Tibial nerve (tissue), 4 donors: ENCODE measurements at places on chromosomes 1 and 21.

GRCh38 chr1:227733751-227734545, 1.2 kb downstream of the JMJD4 start:
- DNase-seq: no peak

DNA sequence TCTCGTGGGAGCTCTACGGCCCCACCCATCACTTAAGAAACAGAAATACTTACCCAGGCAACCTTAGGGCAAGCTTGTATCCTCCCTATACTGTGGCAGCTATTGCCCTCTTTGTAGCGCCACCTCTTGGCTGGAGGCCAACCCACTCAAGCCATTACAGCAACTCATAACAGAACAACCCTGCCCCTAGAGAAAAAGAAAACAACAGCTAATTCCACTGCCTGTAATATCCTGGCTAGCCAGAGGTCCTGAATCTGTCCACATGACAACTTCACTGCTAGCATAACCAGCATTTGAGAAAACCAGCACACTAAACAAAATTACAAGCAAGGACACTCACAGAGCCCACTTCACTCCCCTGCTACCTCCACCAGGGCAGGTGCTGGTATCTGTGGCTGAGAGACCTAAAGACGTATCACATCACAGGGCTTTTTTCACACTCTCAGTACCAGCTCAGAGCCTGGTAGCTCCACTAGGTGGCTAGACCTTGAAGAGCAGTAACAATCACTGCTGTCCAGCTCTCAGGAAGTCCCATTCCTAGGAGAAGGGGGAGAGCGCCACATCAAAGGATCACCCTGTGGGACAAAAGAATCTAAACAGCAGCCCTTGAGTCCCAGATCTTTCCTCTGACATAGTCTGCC, 14.5 kb upstream of the MX1 start:
- DNase-seq: no peak

DNA sequence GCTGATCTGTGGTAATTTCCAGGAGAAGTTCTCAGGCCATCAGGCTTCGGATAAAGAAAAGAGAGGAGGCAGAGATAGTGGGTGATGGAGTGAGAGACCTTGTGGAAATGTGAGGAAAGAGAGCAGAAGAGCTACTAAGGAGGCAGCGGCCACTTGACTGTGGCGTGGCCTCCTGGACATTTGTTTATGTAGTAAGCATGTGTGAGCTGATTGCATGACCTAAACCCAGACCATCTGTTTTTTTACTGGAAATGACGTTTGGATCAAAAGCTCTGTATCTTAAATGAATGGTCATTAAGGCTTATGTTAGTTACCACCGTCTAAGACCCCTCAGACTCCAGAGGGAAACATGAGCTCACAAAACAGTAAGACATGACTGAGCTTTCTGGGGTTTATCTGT, 13.6 kb downstream of the ATP1B1 start:
- no peak for DNase-seq

- DNase-seq: no peak
These were observed 53.5 kb downstream of the CAPN2 start for GRCh38 chr1:223765719-223766340.

GRCh38 chr1:41500378-41500777, 15.9 kb upstream of the EDN2 start:
- DNase-seq: no peak

- no peak for DNase-seq
These were observed 56.1 kb downstream of the HSF2BP start for GRCh38 chr21:43603233-43603626.

DNA sequence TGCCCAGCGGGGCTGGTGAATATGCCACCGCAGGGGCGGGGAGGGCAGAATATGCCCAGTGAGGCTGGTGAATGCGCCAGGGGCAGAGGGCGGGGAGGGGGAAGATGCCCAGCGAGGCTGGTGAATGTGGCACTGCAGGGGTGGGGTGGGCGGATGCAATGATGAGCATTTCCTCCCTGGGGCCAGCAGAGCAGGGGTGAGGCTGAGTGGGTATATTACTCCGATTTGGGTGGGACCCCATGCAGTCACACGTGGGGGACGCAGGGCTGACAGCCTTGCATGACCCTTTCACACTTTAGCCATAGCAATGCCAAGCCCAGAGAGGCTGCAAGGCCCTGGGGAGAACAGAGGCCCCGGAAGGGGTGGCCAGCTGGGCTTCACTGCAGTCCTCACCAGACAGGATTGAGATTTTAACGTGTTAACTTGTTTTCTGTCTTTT, 9.3 kb upstream of the SLX9 start:
- DNase-seq: no peak

DNA sequence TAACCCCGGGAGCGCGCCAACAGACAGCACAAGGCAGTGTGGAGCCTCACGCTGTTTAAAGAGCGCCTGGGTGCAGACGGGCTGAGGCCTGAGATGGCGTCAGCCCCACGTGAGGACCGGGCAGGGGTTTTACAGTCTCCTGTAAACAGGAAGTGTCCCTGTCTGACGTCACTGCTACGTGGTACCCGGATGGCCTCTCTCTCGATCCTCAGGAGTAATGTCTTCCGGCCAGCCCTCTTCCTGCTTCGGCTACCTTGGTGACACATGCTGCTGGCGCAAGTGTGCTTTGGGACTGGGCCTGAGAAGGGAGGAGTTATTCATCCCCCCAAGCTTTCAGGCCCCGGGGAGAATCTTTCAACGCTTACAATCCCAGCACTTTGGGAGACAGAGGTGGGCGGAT, 41.2 kb downstream of the CNST start:
- DNase-seq: no peak

DNA sequence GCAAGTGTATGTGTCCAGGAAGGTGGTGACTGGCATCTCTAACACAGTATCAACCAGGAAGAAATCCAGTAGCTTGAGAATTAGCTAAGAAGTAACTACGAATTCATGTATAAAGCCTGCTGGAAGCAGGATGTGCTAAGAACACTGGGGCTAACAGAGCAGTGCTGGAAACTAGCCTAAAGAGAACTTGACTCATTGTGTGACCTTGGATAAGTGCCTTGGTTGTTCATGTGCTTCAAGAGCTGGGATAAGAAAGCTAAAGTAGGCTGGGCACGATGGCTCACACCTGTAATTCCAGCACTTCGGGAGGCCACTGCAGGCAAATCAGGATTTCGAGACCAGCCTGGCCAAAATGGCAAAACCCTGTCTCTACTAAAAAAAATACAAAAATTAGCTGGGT, 186.9 kb downstream of the RRAGC start:
- DNase-seq: no peak

GRCh38 chr1:180934563-180934962, 21.9 kb downstream of the KIAA1614 start:
- DNase-seq: no peak

- DNase-seq: no peak
These were observed 290.6 kb downstream of the NFIA start for GRCh38 chr1:61372944-61373343.

GRCh38 chr1:36268981-36269380, 37.2 kb upstream of the SH3D21 start:
- no peak for DNase-seq

DNA sequence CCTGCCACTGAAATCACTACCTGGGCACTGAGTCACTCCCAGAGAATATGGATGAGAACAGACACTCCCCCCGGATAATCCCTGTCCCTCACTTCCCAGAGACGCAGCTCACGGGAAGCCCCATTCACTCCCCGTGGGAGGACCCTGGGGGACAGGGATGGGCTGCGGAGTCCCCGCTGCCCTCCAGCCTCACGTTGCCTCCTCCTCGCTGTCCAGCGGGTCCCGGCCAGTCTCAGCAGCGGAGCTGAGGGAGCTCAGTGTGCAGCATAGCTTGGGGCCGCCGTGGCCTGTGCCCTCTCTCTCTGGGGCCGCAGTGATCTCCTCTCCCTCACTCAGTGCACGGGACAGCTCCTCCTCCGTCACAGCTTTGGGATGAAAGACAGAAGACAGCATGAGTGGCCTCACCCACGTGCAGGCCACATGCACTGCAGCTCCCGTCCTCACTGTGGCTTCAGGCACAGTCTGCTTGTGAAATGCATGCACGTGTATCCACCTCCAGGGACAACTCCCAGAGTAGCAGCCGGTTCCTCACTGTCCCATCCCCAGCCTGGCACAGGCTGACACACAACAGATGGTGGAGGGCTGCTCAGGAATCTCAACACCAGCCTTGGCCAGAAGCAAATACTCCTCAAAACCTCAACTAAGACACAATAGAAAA, 7.4 kb downstream of the CFAP410 start:
- no peak for DNase-seq

DNA sequence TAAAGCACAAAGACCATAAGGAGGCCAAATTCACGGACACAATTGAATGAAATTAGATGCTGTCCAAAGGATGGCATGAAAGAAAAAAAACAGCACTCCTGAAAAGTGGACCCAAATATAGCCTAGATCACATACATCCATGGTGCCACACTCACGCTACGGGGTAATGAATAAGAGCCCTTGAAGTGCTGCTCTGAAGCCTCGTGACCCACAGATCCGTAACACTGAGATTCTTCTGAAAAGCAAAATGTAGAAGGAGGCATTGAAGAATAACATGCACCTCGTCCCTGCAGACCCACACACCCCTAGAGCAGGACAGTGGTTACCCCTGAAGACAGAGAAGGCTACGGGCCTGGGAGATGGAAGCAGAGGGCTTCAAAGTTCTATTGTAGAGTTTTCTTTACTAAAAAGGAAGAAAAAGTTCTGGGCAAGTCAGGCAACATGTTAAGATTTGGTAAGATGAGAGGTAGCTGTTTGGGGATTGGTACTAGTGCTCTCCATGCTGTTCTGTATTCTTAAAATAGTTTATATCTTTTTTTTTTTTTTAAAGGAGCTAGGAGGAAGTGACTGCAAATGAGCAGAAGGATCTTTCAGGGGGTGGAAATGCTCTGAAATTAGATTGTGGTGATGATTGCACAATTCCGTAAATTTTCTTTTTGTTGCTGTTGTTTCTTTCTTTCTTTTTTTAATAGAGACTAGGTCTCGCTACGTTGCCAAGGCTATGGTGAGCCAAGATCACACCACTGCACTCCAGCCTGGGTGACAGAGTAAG, 4.1 kb upstream of the ITGB2 start:
- DNase-seq: no peak

- no peak for DNase-seq
These were observed 151.6 kb downstream of the SDCCAG8 start for GRCh38 chr1:243407284-243408018.

GRCh38 chr1:181318858-181319235, 164.5 kb upstream of the CACNA1E start:
- no peak for DNase-seq

DNA sequence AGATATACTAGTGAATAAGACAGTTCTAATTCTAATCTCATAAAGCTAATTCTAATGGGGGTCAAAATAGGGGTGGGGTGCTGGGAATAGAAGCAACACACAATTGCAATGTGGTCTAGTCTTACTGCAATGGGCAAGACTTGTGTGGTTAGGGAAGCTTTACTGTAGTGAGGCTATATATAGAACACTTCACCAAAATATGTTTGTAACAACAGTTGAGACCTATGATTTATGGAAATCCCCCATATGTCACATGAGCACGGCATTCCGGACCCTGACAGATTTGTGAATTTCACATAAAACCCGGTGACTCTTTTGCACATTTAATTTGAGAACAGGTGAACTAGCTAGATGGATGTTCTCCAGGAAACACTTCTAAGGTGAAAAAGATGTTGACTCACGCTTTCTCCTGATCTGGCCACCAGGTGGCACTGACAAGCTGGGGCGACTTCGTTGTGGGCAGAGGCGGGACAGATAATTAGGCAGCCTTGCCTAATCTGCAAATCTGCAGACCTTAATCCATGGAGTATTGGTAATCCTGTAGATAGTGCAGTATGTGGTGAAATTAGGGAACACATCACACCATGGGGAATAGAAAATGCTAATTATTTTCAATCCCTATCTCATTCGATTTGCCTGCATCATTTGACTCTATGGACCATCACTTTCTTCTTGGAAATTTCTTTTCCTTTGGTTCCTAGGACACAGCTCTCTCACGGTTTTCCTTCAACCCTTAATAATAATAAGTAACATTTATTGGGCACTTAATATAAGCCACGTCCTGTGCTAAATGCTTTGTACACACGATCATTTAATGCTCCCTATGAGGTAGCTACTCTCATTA, 37.7 kb downstream of the KIAA0040 start:
- peak; percentile 77 for DNase-seq

GRCh38 chr1:17086751-17087150, 32.5 kb downstream of the PADI2 start:
- DNase-seq: no peak

GRCh38 chr21:33039536-33039935, 13.8 kb downstream of the OLIG2 start:
- peak; percentile 23 for DNase-seq

GRCh38 chr1:68433395-68433794, 16.4 kb downstream of the RPE65 start:
- DNase-seq: no peak

- no peak for DNase-seq
These were observed 35.6 kb upstream of the NEK7 start for GRCh38 chr1:198121056-198121826.

DNA sequence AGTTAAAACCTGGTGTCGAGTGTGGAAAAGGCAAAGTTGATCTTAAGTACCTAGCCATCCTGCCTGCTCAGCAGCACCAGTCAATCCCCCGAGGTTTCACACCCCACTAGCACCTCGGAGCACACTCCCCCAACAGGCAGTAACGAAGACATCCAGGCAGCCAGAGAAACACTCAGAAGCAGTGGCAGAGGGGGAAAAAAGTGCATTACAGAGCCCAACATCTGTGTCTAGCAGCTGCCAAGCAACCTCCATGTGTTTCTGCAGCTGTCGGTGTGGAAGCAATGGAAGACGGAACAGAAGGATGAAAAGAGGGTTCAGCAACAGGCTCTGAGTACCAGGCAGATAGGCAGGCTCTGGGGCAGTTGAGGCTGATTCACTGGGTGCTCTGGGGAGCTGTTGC, 73.4 kb upstream of the PROX1 start:
- no peak for DNase-seq

- DNase-seq: no peak
These were observed 123.9 kb downstream of the CYYR1 start for GRCh38 chr21:26449161-26449560.

DNA sequence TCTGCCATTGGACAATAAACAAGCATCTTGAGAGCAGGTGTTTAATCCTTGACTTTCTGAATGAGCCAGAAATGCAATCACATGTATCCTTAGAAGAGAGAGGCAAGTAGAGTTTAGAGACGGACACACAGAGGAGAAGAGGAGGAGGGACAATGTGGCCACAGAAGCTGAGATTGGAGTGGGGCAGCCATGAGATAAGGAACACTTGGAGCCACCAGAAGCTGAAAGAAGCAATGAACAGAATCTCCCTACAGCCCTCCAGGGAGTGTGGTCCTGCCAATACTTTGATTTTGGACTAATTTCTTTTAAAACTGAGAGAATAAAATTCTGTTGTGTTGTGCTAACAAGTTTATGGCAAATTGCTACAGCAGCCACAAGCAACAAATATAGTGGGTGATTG, 141.0 kb downstream of the ATP6V1G3 start:
- no peak for DNase-seq

- no peak for DNase-seq
These were observed 24.1 kb downstream of the METTL13 start for GRCh38 chr1:171805395-171806115.

DNA sequence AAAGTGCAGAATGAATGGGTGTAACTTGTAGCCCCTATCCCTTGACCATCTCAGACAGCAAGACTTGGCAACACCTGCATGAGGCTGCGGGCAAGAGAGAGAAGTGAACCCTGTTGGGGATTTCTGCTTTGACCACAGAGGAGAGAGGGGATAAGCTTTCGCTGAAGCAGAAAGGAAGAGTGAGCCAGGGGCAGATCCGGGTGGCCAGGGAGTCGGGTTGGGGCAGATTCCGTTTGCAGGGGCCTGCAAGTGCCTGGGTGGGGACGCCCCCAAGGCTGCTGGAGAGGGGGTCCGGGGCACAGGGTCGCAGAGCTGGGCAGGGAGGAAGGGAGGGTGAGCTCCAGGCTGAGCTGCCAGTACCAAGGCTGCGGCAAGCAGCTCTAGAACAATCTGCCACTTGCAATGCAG, 25.3 kb upstream of the PIK3CD start:
- DNase-seq: no peak
